ENCODE measurements at places on chromosomes 4 and X. TPM values are rescaled to one million over a fixed set of nuclear protein-coding genes. Genes with fewer than 3 reads are reported as not detected.
A peak's percentile ranks its signal among the peaks of the same experiment; 100 is the strongest.

Gene C4orf36
- total RNA-seq = 1.9 TPM

- peak; percentile 30 for DNase-seq
- no peak overlapping the region for H3K4me3 ChIP-seq
- no peaks in the 10 kb centered on the region for H3K4me1 ChIP-seq
- H3K27me3 ChIP-seq = no peaks in the 10 kb centered on the region
Measured at GRCh38 chr4:44629280-44629866, 22.1 kb downstream of the YIPF7 start.

- H3K4me1 ChIP-seq = no peaks in the 10 kb centered on the region
- no peak overlapping the region for H3K27ac ChIP-seq
- H3K27me3 ChIP-seq = no peaks in the 10 kb centered on the region
- no peak for DNase-seq
- no peaks in the 10 kb centered on the region for H3K36me3 ChIP-seq
- H3K4me3 ChIP-seq = no peak overlapping the region
Measured at GRCh38 chrX:31993637-31994036, 921.8 kb upstream of the FTHL17 start.

DNA sequence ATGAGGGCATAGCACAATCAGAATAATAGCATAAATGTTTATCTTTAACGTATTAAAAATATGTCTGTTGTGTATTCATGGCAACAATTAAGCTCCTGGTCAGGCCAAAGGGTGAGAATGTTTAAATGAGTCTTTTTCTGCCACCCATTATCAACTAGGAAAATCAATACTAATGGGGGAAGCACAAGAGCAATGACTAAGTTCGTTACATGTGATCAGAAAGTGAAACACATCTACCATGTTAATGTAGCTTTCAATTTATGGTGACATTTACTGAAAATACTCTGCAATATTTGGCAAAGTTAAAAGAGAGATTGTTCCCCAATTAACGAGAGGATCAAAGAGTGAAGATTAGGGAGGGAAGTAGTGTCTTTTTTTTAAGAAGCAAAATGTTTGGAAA lies 143.7 kb downstream of the NAA11 start:
- H3K36me3 ChIP-seq = no peaks in the 10 kb centered on the region
- H3K4me3 ChIP-seq = no peak overlapping the region

Gene CENPVL3
- total RNA-seq = not detected

DNA sequence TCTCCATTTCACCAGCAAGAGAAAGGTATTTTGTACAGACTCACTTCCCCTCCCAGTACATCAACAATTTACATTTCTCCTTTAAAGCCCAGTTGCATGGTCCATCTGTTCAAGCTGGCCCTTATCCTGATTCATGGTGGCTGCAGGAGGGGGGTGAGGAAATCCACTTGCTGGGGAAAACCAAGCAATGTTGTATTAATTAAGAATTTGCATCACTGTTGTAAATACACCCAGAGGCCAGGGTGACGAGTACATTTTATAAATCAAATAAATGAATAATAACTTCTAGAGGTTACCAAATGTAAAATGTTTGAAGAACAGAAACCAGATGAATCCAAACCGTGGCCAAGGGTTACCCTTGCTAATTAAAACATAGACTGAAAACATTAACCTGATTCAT lies 395.9 kb upstream of the INTU start:
- no peak overlapping the region for H3K27ac ChIP-seq
- no peak overlapping the region for H3K4me3 ChIP-seq
- no peaks in the 10 kb centered on the region for H3K27me3 ChIP-seq
- no peaks in the 10 kb centered on the region for H3K36me3 ChIP-seq

GRCh38 chr4:157315968-157316367 lies 95.4 kb downstream of the GRIA2 start:
- no peaks in the 10 kb centered on the region for H3K27me3 ChIP-seq
- H3K27ac ChIP-seq = no peak overlapping the region

DNA sequence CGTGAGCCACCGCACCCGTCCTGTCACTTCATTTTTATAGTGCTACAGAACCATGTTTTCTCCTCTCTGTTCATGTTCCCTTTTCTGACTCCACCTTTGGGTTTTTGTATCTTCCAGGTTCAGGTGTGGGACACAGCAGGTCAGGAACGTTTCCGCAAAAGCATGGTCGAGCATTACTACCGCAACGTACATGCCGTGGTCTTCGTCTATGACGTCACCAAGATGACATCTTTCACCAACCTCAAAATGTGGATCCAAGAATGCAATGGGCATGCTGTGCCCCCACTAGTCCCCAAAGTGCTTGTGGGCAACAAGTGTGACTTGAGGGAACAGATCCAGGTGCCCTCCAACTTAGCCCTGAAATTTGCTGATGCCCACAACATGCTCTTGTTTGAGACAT lies 12.4 kb downstream of the RAB33A start:
- no peak for DNase-seq
- no peak overlapping the region for H3K4me3 ChIP-seq

Gene MAGEB10
- not detected for total RNA-seq

DNA sequence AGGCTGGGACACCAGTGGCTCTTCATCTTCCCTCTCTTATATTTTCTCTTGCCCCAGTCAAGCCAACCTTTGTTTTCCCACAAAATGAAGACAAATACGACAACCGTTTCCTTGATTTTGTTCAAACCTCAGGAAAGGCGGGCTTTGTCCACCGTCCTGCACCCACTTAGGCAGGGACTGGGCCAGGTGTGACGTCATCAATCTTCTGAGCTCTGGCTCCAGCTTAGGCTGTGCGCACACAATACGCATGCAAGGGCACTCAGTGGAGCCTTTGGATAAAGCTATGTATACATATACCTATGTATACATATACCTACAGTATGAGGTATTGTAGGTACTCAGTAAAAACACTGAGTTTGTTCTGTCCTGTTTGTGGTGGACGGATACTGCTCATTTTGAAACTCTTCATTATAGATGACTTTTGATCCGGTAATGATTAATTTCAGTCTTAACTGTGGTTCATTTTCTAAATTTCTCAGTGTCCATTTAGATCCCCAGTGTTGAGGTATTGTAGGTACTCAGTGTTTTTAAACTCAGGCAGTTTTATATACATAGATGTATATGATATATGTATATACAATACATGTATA lies 194.9 kb downstream of the MGST2 start:
- H3K27me3 ChIP-seq = no peaks in the 10 kb centered on the region
- no peaks in the 10 kb centered on the region for H3K4me1 ChIP-seq
- DNase-seq = no peak
- no peak overlapping the region for H3K4me3 ChIP-seq
- H3K27ac ChIP-seq = no peak overlapping the region
- no peaks in the 10 kb centered on the region for H3K36me3 ChIP-seq

Gene KLHL15
- 4.7 TPM for total RNA-seq

DNA sequence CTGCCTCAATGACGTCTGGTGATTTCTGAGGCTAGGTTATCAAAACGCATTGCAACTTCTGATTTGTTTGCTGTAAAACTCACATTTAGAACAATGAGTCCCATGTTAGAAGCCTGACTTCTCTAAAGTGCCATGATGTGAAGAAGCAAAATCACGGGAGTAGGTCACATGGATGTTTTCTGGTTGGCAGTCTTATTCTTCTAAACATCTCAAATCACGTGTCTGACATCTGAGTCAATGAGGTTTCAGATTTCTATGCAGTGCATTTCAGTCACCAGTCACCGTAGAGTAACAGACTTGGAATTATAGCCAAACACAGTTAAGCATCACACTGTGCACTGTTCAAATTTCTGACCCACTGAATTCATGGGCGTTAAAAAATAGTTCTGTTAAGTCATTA lies 482.1 kb downstream of the TMA16 start:
- H3K27me3 ChIP-seq = no peaks in the 10 kb centered on the region
- no peak for DNase-seq
- H3K4me3 ChIP-seq = no peak overlapping the region
- H3K4me1 ChIP-seq = no peaks in the 10 kb centered on the region

DNA sequence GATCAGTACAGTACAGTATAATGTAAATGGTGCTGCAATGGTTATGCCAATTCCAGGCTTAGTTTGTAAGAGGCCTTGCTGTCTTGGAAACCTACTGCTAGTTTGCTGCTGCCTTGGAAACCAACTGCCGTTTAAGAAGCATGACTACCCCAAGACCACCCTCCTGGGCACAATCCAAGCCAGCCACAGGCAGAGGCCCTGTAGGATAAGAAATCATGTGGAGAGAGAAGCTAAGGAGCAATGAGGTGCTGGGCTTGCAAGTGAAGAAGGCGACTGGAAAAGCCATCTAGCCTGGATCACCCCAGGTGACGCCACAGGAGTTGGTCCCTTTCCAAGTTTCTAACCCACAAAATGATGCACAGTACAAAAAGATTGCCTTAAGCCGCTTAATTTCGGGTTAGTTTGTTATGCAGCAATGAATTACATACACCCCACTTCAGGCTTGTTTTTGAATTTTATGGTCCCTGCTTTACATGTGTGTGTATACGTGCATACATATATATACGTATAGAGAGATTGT lies 16.9 kb downstream of the ZFP42 start:
- H3K27ac ChIP-seq = no peak overlapping the region
- no peaks in the 10 kb centered on the region for H3K36me3 ChIP-seq
- no peak overlapping the region for H3K4me3 ChIP-seq
- no peaks in the 10 kb centered on the region for H3K27me3 ChIP-seq
- H3K4me1 ChIP-seq = peaks cover 17% of the 10 kb centered on the region

DNA sequence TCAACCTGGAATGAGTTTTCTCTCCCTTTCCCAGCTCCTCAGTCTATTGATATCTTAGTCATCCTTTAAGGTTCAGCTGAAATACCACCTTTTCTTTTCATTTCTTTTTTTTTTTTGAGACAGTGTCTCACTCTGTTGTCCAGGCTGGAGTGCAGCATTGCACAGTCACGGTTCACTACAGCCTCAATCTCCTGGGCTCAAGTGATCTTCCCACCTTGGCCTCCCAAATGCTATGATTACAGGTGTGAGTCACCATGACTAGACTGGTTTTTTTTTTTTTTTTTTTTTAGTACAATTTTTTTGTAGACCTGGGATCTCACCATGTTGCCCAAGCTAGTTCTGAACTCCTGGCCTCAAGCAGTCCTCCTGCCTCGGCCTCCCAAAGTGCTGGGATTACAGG lies 28.9 kb downstream of the AFF1 start:
- H3K27ac ChIP-seq = no peak overlapping the region
- no peaks in the 10 kb centered on the region for H3K27me3 ChIP-seq
- no peak overlapping the region for H3K4me3 ChIP-seq
- H3K36me3 ChIP-seq = no peaks in the 10 kb centered on the region

DNA sequence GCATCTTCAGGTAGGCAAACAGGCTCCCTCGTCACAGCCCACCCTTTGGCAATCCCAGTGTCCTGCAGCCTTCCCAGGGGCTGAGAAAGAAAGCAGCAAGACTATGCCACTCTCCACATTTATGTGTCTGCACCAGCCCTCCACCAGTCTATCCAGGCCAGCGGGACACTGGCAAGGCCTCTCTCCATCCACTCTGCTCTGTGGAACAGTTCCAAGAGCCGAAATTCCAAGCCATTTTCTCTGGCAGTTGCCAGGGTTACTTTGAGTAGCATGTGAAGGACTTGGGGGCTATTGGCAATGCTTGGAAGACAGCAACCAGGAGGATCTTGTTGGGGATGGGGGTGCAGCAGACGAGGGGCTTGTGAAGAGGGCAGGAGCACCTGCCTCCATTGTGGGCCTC lies 52.1 kb downstream of the TSC22D3 start:
- no peak overlapping the region for H3K4me3 ChIP-seq
- H3K4me1 ChIP-seq = peaks cover 68% of the 10 kb centered on the region
- no peaks in the 10 kb centered on the region for H3K36me3 ChIP-seq
- no peak overlapping the region for H3K27ac ChIP-seq

Gene F11
- 0.86 TPM for total RNA-seq

- H3K4me3 ChIP-seq = no peak overlapping the region
- peaks cover 13% of the 10 kb centered on the region for H3K27me3 ChIP-seq
- peaks cover 4% of the 10 kb centered on the region for H3K36me3 ChIP-seq
Measured at GRCh38 chr4:2337131-2337723, 75.3 kb upstream of the MXD4 start.
